Left lung (tissue), 14 donors: ENCODE measurements at places on chromosomes 5 and 9. TPM values are rescaled to one million over a fixed set of nuclear protein-coding genes. Genes with fewer than 3 reads are reported as not detected.

DNA sequence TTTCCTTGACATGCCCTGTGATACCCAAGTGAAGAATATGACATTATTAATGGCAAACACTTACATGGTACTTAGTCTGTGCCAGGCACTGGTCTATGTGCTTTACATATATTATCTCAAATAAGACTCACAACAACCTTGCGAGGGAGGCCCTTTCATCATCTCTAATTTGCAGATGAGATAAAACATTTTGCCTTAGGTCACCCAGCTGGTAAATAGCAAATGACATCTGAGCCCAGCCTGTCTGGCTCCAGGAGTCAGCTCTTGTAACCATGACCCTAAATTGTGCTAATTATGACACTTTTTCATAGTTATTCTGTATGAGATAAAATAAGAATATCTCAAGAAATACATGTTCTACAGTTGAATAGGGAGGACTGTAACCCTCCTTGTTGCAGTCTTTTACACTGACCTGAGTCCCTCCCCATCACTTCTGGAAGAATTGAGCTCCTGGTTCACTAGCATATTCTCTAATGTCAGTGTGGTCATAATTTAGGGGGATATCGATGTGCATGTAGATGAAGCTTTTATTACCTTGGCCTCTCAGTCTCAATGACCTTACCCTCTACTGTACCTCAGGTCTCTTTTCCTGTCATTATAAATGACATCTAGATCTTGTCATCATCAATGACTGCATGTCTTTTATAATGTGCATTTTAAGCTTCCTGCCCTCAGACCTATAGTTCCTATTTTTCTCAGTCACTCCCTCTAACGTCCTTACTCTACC lies 126.1 kb upstream of the HAPLN1 start:
- DNase-seq, result no peak

- DNase-seq, result no peak
Measured at GRCh38 chr5:132498686-132499271, 8.2 kb upstream of the IRF1 start.

- DNase-seq, result no peak
Measured at GRCh38 chr9:120531683-120532300, 48.2 kb downstream of the CDK5RAP2 start.

GRCh38 chr5:453725-454481 lies 10.9 kb downstream of the EXOC3 start:
- no peak for DNase-seq

NUTM2F gene
- total RNA-seq, result not detected

TSSK1B gene
- total RNA-seq, result 0.23 TPM

ATOSB gene
- total RNA-seq, result 30.9 TPM

SLC34A3 gene
- total RNA-seq, result 0.12 TPM
